ENCODE measurements at places on chromosomes 12 and 14. TPM values are rescaled to one million over a fixed set of nuclear protein-coding genes. Genes with fewer than 3 reads are reported as not detected.

LGMN gene
- total RNA-seq, result 60.1 TPM

- no peak for DNase-seq
These were observed 6.1 kb upstream of the SRSF5 start for GRCh38 chr14:69760810-69761209.

- DNase-seq, result no peak
These were observed 544.5 kb downstream of the NRXN3 start for GRCh38 chr14:78714711-78715110.

MLEC gene
- 101 TPM for total RNA-seq

CMKLR1 gene
- total RNA-seq, result 3.6 TPM

DNA sequence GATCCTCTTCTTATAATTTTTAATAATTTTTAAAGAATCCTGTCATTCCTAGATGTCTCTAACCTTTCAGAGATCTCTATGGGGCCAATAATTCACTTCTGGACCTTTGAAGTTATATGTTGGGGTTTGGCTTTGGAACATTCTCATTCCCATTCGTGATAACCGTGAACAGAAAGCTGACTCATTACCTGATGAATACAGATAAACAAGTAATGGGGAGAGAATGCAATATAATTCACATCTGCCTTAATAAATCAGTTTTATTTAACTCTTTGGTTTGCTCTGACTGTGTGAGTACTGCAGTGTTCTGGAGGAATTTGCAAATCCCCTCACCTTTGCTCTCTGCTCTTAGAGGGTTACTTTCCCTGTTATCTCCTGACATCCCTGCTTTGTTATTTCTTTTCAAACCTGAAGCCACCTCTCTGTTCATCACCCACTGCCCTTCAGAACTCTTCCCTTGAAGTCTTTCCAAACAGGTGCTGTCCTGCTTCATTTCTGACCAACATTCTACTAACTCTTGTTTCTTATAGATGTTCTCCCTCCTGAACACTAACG lies 79.6 kb upstream of the SLC38A2 start:
- no peak for DNase-seq

- no peak for DNase-seq
These were observed 152.0 kb downstream of the BCAT1 start for GRCh38 chr12:24796876-24797275.

DNA sequence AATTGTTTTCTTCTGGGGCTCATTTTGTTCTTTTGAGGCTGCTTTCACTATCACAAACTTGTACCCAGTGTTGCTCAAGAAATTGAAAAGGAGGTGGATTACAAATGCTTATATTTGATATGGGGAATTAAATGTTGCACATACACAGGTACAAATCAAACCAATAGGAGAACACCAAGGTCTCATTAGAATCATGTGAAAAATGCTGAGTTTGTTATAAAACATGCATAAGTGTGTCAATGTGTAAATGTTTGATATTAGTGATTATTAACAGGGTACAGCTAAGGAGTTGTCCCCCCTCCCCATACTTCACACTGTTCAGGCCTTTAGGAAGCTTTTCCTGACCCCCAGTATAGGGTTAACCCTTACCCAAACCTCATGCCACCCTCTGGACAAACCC lies 971.2 kb upstream of the SEL1L start:
- DNase-seq, result no peak

GRCh38 chr12:23611320-23611719 lies 338.1 kb downstream of the SOX5 start:
- no peak for DNase-seq

TMEM30B gene
- 17.3 TPM for total RNA-seq

Data from pancreas (tissue), 10 donors.